ENCODE measurements at places on chromosomes 3 and 15.
A peak's percentile ranks its signal among the peaks of the same experiment; 100 is the strongest.

GRCh38 chr15:51403072-51403878, 61.8 kb downstream of the GLDN start:
- DNase-seq, result no peak

GRCh38 chr15:52780172-52780980, 9.8 kb downstream of the ONECUT1 start:
- peak; percentile 46 for DNase-seq

DNA sequence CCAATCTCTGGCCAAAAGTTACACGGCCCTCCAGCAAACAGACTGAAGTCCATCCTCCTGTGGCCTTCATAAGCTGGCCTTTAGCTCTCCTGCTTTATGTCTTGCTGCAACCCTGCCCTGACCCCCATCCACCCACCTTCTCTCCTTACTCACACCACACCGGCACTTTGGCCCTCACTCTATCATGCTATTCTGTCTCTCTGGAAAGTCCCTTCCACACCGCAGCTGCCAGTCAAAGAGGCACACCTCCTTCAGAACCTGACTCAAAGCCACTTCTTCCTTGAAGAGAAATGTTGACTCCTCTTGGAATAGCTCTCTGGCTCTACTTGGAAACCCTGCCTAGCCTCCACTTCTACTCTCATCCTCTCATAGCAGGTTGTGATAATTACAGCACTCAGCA, 4.5 kb downstream of the GPR156 start:
- DNase-seq, result no peak

GRCh38 chr3:117873249-117873600, 1161.4 kb downstream of the IGSF11 start:
- DNase-seq, result no peak

DNA sequence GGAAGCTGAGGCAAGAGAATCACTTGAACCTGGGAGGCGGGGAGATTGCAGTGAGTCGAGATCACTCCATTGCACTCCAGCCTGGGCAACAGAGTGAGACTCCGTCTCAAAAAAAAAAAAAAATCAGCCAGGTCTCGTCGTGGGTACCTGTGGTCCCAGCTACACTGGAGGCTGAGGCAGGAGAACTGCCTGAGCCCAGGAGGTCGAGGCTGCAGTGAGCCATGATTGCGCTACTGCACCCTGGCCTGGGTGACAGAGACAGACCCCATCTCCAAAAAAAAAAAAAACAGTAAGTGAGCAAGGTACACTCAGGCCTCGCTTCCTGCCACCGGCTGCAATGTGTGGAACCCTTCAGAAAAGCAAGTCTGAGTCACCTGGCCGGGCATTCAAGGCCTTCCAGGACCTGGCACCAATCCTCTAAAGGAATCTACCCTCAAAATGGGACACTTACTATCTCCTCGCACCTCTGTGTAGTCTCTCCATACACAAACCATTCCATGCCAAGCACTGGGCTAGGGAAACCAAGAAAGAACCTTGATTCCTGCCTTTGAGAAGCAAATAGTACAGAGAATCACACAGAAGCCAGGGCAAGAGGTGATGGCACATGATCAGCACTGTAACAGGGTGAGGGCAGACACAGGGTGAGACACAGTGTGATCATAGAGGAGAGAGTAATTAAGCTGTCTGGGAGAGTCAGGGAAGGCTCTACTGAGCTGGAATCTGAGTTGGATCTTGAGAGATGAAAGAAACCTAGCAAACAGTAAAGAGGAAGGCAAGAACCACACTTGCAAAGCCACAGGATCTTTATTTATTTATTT, 9.7 kb downstream of the SCAMP2 start:
- DNase-seq, result no peak

- no peak for DNase-seq
Observed at GRCh38 chr3:112010636-112011035, 11.9 kb downstream of the TAGLN3 start.

- no peak for DNase-seq
Observed at GRCh38 chr3:186067360-186068242, 41.3 kb downstream of the ETV5 start.

- DNase-seq, result no peak
Observed at GRCh38 chr15:27491666-27492621, 521.0 kb downstream of the GABRG3 start.

DNA sequence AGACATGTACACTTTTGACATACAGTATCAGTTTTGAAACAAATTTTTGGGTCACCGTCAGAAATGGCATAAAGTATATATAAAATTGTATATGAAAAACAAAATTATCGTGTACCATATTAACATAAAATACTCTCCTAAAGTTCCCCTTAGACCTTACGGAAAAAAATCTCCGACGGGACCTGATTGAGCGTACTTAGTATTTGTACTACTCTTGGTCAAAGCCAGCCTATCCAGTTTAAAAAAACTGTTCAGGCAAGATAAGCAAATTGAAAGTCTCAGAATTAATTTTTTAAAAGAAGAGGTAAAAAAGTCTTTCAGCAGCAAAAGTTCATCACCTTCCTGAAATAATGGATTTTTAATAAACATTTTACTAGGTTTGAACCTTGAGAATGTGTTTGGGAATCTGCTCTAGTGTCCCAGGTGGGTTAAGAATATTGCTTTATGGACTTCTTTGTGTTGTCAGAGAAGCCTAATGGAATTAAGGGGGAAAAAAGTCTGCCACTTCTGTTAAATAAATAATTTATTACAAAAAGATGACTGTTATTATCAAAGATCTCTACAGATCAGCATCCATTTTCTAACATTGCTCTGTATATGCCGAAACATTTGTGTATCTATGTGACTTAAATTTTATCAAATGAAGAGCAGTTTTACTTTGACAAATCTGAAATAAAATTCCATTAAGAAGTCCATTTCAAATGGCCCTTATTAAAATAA, 48.6 kb downstream of the ZBTB20 start:
- no peak for DNase-seq

DNA sequence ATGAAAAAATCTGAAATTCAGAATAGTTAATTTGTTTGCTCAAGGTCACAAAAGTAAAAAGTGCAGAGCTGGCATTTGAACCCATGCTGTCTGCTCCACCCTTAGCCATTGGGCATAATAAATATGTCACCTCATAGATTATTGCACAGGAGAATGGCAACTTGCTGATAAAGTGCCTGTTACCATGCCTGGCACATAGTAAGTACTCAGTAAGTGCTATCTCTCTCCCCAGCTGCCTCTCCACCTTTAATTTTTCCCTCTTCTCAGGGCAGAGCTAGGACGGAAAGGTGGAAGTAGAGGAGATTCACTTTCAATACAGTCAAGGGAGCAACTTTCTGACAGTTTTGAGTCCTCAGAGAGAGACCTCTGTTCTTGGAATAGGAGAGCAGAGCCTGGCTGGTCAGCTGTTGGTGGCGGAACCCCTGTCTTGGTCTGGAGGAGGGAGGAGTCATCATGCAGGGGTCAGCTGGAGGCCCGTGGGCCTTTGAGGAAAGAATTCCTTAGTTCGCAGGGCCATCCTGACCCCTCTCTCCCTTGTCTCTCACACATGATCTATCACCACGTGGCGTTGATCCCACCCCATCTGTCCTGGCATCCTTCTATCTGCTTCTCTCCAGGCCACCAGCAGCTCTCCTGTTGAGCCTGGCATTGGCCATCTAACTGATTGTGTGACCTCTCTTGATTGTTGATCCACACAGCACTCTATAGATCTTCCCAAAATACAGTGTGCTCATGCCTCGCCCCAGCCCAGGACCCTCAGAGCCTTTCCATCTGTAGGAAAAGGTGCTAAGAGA, 149.3 kb downstream of the RPLP1 start:
- no peak for DNase-seq

GRCh38 chr3:128496019-128496601, 3.1 kb upstream of the GATA2 start:
- no peak for DNase-seq

DNA sequence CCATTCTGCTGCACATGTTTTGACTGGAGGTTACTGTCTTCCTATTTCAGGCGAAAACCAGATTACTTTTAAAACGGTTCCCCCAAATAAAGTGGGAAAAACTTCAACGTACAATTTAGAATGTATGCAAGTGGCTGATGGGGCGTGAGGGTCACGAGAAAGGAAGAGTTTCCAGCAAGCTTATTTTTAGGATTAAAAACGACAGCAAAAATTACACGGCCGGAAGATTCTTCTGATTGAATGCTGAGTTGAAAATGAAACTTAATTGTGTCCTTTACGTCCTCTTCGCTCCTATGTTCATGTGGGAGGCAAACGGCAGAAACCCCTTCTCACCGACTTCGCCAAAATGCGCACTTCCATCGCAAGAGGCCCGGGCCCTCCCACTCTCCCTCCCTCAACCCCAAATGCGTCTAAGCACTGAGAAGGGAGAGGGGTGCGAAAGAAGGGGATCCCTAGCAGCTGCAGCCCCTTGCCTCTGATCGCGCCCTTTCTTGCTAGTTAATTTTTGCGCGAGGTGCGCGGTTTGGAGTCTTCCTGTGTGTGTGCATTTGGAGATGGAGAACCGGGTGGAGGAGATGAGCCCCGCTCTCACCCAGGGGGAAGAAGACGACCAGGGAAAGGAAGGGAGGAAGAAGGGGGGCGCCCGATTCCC, 656 bp downstream of the CD47 start:
- DNase-seq, result peak; percentile 49

GRCh38 chr3:131543714-131544113, 40.9 kb upstream of the MRPL3 start:
- DNase-seq, result no peak

GRCh38 chr15:74375303-74375693, 7.9 kb upstream of the CYP11A1 start:
- peak; percentile 85 for DNase-seq

DNA sequence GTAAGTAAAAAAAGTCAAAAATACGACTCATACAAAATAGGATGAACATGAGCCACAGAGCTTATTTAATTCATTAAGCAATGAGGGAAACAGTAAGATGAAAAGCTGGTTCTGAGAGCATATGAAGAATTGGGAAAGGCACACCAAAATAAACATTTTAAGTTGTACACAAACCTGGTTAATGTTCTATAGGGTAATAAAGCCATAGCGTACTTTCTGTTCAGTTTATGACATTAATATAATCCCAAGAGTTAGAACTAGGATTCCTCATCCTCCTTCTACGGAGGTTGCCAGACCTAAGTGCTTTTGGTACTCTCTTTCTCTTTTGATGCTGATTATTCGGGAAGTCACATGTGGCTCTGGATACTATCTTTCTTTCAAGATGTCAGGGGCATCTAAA, 41.4 kb downstream of the CLEC3B start:
- no peak for DNase-seq

DNA sequence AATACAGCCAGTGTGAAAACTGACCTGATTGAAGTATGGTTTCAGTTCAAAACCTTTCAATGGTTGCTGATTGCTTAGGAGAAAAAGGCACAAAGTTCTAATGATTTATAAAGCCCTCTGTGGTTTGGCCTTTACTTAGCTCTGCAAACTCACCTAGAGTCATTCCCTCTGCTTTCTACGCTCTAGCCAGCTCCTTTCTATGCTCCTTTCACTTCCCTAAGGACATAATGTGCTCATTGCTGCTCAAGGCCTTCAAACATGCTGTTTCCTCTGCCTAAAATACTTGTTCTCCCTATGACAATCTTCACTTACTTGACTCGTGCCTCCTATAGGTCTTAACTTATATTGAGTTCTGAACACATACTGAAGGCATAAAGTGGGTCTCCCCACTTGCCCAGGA, 19.0 kb downstream of the RPL39L start:
- DNase-seq, result no peak

DNA sequence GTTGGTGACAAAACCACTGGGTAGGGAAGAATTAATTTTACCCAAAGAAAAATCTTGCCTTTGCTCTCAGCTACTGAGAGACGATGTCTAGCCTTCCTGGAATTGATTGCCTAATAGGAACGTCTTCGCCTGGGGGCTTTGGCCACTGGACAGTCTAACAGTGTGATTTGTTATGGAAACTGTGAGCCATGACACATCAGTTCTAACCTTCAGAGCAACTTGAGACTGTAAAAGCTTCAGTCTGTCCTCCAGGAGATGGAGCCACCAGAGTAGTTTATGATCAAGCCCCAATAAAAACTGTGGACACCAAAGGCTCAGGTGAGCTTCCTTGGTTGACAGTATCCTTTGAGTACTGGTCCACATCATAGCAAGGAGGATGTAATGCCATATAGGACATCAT, 235.8 kb upstream of the TMCO5A start:
- no peak for DNase-seq

- no peak for DNase-seq
Observed at GRCh38 chr3:191997579-191998268, 536.8 kb downstream of the PYDC2 start.

GRCh38 chr3:156892701-156893100, 66.5 kb downstream of the LEKR1 start:
- no peak for DNase-seq

GRCh38 chr15:66866656-66867055, 164.6 kb downstream of the SMAD6 start:
- DNase-seq, result no peak

- DNase-seq, result no peak
Observed at GRCh38 chr3:39317571-39318169, 11.8 kb upstream of the CCR8 start.

DNA sequence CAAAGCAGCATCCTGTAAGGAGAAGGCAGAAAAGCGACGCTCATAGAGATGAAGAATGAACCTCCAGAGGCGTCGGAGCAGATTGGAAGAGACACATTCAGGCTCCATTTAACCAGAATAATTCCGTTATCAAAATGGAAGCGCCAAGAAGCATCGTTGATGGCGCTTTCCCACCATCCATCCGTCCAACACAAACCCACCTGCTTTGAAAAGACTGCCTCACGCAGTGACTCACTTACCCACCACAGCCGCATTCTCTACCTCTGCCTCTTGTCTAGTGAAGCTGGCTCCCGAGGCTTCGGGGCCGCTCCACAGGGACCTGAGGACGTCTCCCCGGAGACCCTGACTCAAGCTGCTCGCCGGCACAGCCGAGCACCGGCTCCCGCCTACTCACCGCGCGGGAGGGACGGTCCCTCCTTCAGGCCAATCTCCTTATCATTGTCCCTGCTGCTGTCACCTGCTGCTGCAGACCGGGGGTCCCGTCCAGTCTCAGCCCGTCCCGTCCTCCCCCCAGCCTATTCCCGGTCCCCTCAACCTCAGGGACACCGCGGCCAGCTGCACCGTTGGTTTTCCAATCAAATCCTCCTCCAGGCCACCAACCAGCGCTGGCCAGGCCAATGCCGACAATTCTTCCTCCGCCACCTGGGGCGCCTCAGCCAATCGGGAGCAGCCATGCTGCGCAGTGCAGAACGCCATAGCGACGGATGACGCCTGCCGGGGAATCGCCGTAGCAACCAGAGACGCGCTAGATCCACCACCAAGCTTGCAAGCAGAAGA, at the start of gene NEK10:
Gene NEK10, minus strand, starts transcription at position 553 of the 777 bp plus-strand sequence. CDS start 16,501 bp downstream, outside the sequence.
- DNase-seq, result peak; percentile 83

DNA sequence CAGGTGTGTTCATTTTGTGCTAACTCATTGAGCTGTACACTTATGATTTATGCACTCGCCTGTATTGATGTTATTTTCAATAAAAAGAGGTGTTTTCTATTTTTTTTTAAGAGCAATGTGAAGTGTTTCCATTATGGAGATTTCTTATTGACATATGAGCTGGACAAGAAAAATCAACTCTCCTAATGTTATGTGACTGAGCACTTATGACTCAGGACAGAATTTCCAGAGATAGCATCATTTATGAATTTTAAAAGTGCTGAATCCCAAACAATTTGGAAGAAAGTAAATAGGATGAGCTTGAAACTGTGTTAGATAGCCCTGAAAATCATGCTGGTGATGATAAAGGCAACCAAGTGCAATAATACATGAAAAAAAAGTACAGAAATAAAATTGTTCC, 118.9 kb downstream of the RFTN1 start:
- no peak for DNase-seq

Measured in activated CD4-positive, alpha-beta T cell treated with anti-CD3 and anti-CD28 coated beads for 24 hours (primary cell).